ENCODE measurements at places on chromosomes 2 and 18.

DNA sequence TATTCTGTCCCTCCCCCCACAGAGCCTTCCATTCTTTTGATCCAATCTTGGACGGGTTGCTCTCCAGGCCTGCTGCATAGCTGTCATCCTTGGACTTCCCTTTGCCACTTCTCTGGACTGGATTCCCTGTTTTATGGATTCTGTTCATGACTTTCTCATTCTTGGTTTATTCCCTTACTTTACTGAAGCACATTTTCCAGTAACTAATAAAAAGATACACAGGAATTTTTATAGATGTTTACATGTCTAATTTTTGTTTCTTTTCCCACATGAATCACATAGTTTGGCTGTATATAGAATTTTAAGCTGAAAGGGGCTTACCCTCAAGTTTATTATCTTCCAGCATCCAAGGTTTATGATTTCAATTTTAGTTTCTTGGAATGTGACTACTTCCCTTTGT is 37.9 kb downstream of the GDF7 start:
- DNase-seq = no peak

DNA sequence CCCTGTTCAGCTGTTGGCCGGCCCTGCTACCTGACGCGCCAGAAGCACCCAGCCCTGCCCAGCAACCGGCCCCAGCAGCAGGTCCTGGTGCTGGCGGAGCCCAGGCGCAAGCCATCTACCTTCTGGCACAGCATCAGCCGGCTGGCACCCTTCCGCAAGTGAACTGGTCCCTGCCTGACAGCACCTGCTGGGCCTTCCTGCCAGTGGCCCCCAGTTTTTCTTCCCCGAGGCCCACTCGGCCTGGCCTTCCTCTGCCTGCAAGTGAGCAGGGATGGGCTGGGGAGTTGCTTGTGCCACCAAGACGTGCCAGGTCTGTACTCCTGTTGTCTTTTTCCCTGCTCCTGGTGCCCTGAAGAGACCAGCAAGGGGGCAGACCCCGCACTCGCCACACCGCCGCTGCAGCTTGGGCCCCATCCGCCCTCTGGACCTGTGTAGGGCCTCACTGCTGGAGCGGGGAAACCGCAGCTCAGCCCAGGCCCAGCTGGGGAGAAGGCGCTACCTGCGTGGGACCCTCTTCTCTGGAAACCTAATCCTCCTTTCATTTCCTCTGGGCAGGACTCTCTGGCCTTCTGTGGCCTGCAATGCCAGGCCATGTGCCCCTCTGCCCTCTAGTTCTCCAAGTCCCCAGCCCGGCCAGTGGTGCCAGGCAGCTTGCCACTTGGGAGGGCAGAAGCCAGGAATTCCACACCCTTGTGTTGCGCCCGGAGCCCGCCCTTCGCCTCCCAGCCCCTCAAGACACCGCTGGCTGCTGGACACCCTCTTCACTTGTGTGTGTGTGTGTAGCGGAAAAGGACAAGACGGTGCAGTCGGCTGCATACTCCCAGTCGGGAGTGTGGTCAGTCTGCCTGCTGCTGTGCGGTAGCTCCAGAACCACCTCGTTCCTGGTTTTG is 47.0 kb downstream of the FAM168B start:
- DNase-seq = no peak

- DNase-seq = no peak
Observed at GRCh38 chr2:28419003-28419402, 26.3 kb downstream of the FOSL2 start.

DNA sequence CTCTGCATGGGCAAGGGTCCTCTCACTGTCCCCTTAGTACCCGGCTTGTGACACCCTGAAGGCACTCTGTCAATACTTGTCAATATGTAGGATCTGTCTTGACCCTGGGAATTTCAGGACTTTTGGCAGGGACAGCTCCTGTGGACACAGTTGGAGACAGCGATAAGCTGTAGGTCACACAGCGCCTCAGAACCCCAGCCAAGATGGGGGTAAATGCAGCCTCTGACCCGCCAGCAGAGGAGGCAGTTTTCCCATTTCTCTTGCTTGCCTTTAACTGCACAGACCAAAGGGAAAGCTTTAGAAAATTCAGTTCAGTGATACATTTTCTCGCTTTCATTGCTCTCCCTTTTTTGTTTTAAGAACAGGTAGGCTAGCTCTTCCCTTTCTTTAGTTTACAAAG is 54.8 kb upstream of the KLHL29 start:
- DNase-seq = no peak

DNA sequence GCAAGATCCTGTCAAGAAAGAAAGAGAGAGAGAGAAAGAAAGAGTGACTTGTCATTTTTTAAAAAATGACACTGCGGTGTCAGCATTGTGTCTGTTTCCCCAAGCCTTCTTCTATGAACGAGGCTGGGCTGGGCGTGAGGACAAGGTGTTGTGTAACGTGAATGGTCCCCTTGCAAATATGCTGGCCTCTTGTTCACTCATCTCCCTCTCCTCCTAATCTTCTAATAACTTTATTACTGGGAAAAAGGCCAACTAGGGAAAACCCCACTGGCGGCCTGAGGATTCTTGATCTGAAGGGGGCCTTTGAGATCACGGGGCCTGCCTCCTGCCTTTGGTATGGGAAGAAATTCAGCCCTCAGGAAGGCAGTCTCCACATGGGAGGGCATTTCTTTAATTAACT is 163.1 kb downstream of the MIB1 start:
- no peak for DNase-seq

DNA sequence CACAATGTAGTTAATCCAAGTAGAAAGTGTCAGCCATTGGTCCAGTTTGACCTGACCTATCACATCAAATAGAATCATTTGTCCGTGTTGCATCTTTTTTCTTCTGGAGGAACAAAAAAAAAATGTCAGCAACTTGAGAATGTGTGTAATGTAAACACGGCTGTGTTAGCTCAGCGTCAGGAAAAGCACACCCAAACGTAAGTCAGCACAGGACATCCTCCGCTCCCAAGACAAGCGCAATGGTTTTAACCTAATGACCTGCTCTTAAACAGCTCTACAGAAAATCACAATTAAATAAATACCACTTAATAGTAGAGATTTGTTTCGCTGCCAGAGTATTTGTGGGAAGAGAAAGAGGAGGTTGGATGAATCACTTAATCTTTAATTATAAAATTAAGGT is 59.4 kb downstream of the OSR1 start:
- DNase-seq = no peak

GRCh38 chr2:95258271-95258670 is 16.0 kb upstream of the PROM2 start:
- DNase-seq = no peak

DNA sequence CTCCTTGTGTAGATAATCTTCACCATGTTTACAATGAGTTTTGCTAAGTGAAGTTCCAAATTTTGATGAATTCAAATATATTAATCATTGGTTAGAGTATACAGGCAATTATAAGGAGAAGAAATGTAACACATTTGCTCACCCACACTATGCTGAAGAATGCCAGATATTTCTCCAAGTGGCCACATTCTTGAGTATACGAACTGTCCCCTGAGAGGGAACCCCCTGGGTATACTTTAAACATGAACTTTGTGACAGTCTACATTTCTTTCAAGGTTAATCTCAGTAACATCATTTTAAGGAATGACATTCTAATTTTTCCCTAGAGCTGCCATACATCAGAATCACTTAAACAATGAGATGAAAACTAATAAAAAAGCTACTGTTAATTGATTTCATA is 39.8 kb upstream of the CDKL4 start:
- no peak for DNase-seq

Measured in SHP77 (cell line).